ENCODE measurements at places on chromosomes 4 and X. TPM values are rescaled to one million over a fixed set of nuclear protein-coding genes. Genes with fewer than 3 reads are reported as not detected.

DNA sequence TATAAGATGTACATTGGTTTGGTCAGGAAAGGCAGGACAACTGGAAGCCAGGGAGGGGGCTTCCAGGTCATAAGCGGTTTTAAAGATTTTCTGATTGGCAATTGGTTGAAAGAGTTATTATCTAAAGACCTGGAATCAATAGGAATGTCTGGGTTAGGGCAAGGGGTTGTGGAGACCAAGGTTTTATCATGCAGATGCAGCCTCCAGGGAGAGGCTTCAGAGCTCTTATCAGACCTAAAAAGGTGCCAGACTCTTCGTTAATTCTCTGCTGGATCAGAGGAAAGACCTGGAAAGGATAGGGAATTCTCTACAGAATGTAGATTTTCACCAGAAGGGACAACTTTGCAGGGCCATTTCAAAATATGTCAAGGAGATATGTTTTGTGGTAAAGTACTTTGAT is 62.8 kb downstream of the BEX3 start:
- H3K27me3 ChIP-seq, result no peaks in the 10 kb centered on the region
- H3K36me3 ChIP-seq, result no peaks in the 10 kb centered on the region
- no peak overlapping the region for H3K4me3 ChIP-seq
- no peaks in the 10 kb centered on the region for H3K4me1 ChIP-seq

GRCh38 chr4:107974523-107974922 is 15.2 kb upstream of the HADH start:
- H3K4me1 ChIP-seq, result no peaks in the 10 kb centered on the region
- H3K27me3 ChIP-seq, result no peaks in the 10 kb centered on the region
- H3K4me3 ChIP-seq, result no peak overlapping the region
- no peak for DNase-seq
- no peaks in the 10 kb centered on the region for H3K36me3 ChIP-seq

- DNase-seq, result no peak
- H3K36me3 ChIP-seq, result no peaks in the 10 kb centered on the region
- H3K4me1 ChIP-seq, result peaks cover 8% of the 10 kb centered on the region
- H3K4me3 ChIP-seq, result no peak overlapping the region
- H3K27me3 ChIP-seq, result peaks cover 79% of the 10 kb centered on the region
Observed at GRCh38 chr4:61202638-61203435, 2.7 kb downstream of the ADGRL3 start.

GRCh38 chr4:151744614-151745013 is 16.2 kb downstream of the GATB start:
- H3K4me1 ChIP-seq, result no peaks in the 10 kb centered on the region
- peaks cover 4% of the 10 kb centered on the region for H3K36me3 ChIP-seq
- H3K27me3 ChIP-seq, result no peaks in the 10 kb centered on the region
- H3K4me3 ChIP-seq, result no peak overlapping the region

DNA sequence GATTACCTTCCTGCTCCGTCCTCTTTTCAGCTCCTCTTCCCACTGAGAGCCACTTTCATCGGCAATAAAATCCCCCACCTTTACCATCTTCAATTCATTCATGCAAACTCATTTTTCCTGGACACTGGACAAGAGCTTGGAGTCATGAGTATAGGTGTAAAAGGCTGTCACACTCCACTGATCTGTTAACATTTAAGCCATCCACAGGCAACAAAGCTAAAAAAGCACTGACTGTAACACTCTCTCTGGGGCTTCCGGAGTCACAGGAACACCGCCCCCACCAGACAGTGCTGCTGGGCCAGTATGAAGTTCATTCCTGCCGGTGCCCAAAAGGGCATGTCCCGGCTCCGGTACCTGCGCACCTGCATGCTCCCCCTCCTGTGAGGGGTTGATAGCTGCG is 38.5 kb downstream of the MAGEB5 start:
- no peaks in the 10 kb centered on the region for H3K4me1 ChIP-seq
- H3K27me3 ChIP-seq, result no peaks in the 10 kb centered on the region
- no peak overlapping the region for H3K27ac ChIP-seq
- no peak for DNase-seq

GRCh38 chr4:76616526-76616925 is 181.5 kb downstream of the SHROOM3 start:
- H3K27me3 ChIP-seq, result no peaks in the 10 kb centered on the region
- H3K27ac ChIP-seq, result no peak overlapping the region
- H3K36me3 ChIP-seq, result no peaks in the 10 kb centered on the region
- no peak for DNase-seq
- H3K4me3 ChIP-seq, result no peak overlapping the region
- no peaks in the 10 kb centered on the region for H3K4me1 ChIP-seq

The SLIT2 gene
- polyA plus RNA-seq, result not detected

- no peak overlapping the region for H3K4me3 ChIP-seq
- no peak for DNase-seq
- no peaks in the 10 kb centered on the region for H3K4me1 ChIP-seq
- H3K27ac ChIP-seq, result no peak overlapping the region
Observed at GRCh38 chr4:57270346-57270745, 160.2 kb upstream of the IGFBP7 start.
